ENCODE measurements at places on chromosomes 6 and 20. TPM values are rescaled to one million over a fixed set of nuclear protein-coding genes. Genes with fewer than 3 reads are reported as not detected.

DNA sequence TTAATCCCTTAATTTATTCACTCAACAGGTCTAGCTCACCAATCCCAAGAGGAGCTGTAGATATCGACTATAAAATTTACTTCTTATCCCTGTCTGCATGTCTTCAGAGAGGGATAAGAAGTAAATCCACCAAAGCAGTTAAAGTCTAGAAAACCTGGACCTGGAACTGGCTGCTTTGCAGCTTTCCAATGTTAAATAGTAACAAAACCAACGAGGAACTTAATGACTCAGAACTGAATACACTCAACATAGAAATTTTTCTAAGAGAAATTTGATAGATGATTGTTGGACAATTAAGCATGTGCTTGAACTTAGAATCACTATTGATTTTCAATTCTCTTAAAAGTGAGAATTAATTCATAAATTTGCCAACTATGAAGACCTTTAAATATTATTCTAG lies 11.5 kb upstream of the TMEM244 start:
- H3K27me3 ChIP-seq, result no peaks in the 10 kb centered on the region
- DNase-seq, result no peak
- H3K4me1 ChIP-seq, result no peaks in the 10 kb centered on the region
- no peak overlapping the region for H3K27ac ChIP-seq
- no peak overlapping the region for H3K4me3 ChIP-seq
- no peaks in the 10 kb centered on the region for H3K36me3 ChIP-seq

- peaks cover 56% of the 10 kb centered on the region for H3K27me3 ChIP-seq
- H3K36me3 ChIP-seq, result no peaks in the 10 kb centered on the region
- H3K27ac ChIP-seq, result no peak overlapping the region
- no peak overlapping the region for H3K4me3 ChIP-seq
- no peak for DNase-seq
- H3K4me1 ChIP-seq, result no peaks in the 10 kb centered on the region
Observed at GRCh38 chr6:168462289-168462853, 21.4 kb downstream of the SMOC2 start.

DNA sequence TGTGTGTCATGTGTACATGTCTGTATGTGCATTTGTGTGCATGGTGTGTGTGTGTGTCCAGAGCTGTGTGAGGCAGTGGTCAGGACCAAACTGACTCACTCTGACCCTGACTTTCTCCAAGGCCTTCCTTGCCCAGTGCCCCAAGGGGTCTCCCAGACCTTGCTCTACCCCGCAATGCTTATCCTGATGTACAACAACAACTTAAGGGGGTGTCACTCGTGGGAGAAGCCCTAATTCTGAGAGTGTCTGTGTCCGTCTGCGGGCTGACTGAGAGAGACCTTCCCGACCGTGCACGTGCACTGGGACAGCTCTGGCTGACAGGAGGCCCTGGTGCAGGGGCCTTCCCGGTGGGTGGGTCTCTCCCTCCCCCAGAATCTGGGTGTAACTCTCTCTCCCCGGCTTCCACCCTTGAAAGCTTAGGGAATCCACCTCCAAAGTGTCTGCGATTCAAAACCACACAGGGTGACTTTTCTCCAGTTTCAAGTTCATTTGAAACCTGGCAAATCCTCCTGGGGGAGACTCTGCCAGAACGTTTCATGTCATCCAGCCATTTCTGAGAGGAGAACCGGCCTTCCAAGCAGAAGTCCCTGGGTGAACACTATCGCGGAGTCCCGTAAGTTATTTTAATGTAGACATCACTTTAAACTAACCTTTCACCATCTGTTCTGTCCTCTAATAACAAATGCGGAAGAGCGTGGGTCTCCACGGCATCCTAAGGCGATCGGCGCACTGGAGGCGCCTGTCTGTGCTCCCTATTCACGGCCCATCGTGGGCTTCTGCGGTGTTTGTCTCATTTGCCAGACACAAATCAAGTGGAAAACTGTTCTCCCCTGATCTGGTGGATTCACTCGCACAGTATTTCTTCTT lies 225.5 kb downstream of the TAF4 start:
- peaks cover 13% of the 10 kb centered on the region for H3K27me3 ChIP-seq
- no peak for DNase-seq
- H3K36me3 ChIP-seq, result no peaks in the 10 kb centered on the region

DNA sequence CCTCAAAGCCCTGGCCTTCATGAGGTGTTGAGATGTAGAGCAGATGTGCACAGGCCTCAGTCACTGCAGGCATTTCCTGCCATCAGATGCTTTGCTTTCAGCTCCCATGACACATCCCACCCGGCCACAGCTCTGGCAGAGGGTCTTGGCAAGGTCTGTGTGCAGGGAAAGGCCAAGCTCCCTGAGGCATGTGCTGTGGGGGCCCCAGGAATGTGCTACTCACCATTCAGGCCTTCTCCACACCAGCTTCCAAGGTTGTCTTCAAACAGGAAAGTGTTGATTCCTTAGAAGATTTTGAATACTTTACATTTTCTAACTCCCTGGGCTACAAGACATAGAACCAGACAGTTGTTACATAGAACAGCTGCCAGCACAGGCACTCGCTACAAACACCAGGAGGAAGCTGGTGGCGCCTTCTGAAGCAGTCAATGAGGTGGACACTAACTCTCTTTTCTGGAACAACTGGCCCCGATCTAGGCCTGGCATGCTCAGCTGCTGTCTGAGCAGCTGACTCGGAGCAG lies 27.8 kb downstream of the CASS4 start:
- H3K36me3 ChIP-seq, result no peaks in the 10 kb centered on the region
- no peaks in the 10 kb centered on the region for H3K4me1 ChIP-seq
- no peak for DNase-seq
- no peak overlapping the region for H3K27ac ChIP-seq
- H3K4me3 ChIP-seq, result no peak overlapping the region

DNA sequence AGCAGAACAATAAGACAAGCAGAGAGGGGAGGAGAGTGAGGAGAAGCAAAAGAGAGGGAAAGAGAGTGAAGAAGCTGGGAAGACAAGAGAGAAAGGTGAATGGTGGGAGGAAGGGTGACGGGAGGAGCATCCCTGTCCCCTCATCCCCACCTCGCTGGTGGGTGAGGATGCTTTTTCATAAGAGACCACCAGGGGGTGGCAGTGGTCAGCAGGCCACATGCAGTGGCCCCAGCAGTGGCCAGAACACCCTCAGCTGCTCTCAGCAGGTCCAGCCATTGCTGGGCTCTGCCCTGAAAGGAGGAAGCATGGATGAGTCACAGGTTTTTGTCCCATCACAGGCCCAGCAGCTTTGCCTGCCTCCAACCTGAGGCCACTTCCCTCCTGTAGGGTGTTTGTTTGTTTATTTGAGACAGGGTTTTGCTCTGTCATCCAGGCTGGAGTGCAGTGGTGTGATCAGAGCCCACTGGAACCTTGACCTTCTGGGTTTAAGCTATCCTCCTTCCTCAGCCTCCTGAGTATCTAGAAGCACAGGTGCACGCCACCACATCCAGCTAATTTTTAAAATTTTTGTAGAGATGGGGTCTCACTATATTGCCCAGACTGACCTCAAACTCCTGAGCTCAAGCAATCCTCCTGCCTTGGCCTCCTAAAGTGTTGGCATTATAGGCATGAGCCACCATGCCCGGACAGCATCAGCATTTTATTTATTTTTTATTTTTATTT lies 24.0 kb downstream of the FGD2 start:
- no peaks in the 10 kb centered on the region for H3K27me3 ChIP-seq
- peak; percentile 89 for DNase-seq
- H3K4me3 ChIP-seq, result no peak overlapping the region
- peak overlapping the region; percentile 11 for H3K27ac ChIP-seq
- peaks cover 3% of the 10 kb centered on the region for H3K36me3 ChIP-seq

DNA sequence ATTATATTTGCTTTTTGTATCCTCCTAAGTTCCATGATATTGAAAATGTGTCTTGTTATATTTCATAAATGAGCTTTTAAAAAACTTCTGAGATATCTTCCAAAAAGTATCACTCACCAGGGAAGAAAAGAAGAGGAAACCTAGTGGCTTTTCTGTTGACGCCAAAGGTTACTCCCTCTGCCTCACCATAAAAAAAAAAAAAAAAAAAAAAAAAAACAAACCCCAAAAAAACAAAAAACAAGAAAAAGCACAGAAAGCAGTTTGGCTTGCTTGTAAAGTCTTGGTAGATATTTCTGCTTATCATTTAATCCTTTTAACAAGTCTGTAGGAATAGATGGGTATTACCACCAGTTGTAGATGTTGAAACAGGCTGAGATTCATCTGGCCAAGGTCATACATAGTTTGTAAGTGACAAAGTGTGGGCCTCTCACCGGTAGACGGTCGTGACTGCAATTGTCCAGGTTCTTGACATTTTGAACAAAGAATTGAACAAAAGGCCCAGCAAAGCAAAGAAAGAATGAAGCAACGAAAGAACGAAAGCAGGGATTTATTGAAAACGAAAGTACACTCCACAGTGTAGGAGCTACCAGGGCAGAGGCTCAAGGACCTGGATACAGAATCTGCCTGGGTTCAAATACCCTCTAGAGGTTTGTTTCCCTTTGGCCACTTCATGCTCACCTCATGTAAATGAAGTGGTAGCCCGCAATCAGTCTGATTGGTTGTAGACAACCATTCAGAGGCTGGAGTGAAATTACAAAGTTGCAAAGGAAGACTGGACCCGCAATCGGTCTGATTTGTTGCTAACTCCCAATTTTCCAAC lies 11.6 kb upstream of the ELOVL5 start:
- H3K4me3 ChIP-seq, result peak overlapping the region; percentile 74
- H3K27ac ChIP-seq, result peak overlapping the region; percentile 45
- DNase-seq, result no peak
- H3K4me1 ChIP-seq, result peaks cover 38% of the 10 kb centered on the region

GRCh38 chr20:32999603-33000250 lies 4.5 kb downstream of the SUN5 start:
- no peaks in the 10 kb centered on the region for H3K4me1 ChIP-seq
- H3K4me3 ChIP-seq, result no peak overlapping the region
- H3K27me3 ChIP-seq, result peaks cover 81% of the 10 kb centered on the region
- DNase-seq, result no peak

DNA sequence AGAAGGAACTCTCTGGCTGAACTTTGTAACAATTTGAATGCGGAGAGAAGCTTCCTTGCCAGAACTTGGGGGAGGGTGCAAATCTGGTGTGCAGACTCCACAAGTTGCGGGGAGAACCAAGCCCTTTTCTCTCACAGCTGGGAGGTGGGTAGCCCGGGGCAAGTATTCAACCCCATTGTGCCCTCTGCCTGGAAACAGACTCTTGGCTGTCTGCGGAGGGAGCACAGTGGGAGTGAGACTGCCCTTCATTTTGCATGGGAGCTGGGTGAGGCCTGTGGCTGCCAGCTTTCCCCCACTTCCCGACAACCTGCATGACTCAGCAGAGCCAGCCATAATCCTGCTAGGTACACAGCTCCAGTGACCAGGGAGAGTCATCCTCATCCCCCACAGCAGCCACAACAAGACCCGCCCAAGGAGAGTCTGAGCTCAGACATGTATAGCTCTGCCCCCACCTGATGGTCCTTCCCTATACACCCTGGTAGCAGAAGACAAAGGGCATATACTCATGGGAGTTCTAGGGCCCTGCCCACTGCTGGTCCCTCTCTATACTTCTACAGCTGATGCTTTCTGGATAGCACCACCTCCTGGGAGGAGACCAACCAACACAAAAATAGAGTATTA lies 29.4 kb upstream of the TPD52L1 start:
- no peaks in the 10 kb centered on the region for H3K27me3 ChIP-seq
- no peak overlapping the region for H3K27ac ChIP-seq
- H3K36me3 ChIP-seq, result no peaks in the 10 kb centered on the region
- H3K4me3 ChIP-seq, result no peak overlapping the region
- no peaks in the 10 kb centered on the region for H3K4me1 ChIP-seq

GRCh38 chr6:39956936-39957335 lies 22.7 kb upstream of the MOCS1 start:
- H3K36me3 ChIP-seq, result no peaks in the 10 kb centered on the region

GRCh38 chr6:7445101-7445500 lies 55.5 kb downstream of the RIOK1 start:
- no peak for DNase-seq
- H3K27me3 ChIP-seq, result peaks cover 15% of the 10 kb centered on the region
- peaks cover 3% of the 10 kb centered on the region for H3K4me1 ChIP-seq
- no peak overlapping the region for H3K4me3 ChIP-seq
- no peak overlapping the region for H3K27ac ChIP-seq

- peaks cover 32% of the 10 kb centered on the region for H3K27me3 ChIP-seq
- H3K4me3 ChIP-seq, result no peak overlapping the region
- H3K27ac ChIP-seq, result no peak overlapping the region
- no peak for DNase-seq
- H3K4me1 ChIP-seq, result no peaks in the 10 kb centered on the region
- no peaks in the 10 kb centered on the region for H3K36me3 ChIP-seq
Observed at GRCh38 chr6:12944001-12944400, 227.4 kb downstream of the PHACTR1 start.

DNA sequence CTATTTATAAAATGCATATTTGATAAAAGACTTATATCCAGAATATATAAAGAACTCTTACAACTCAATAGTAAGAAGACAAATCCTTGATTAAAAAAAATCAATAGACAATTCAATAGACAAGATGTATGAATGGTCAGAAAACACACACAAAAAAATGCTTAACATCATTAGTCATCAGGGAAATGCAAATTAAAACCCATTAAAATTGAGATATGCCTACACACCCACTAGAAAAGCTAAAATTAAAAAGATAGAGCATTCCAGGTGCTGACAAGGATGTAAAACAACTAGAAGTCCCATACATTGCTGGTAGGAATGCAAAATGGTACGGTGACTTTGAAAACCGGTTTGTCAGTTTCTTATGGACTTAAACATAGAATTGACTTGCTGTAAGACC lies 127.1 kb downstream of the TFAP2B start:
- no peak for DNase-seq
- no peaks in the 10 kb centered on the region for H3K4me1 ChIP-seq
- no peaks in the 10 kb centered on the region for H3K36me3 ChIP-seq
- no peak overlapping the region for H3K4me3 ChIP-seq

SPATA2 gene
- total RNA-seq, result 16.0 TPM

OXT gene
- not detected for total RNA-seq

SLC24A3 gene
- total RNA-seq, result not detected

PDE10A gene
- total RNA-seq, result 23.7 TPM

ZFP57 gene
- 0.83 TPM for total RNA-seq

C20orf144 gene
- total RNA-seq, result 0.45 TPM

SIRPB1 gene
- 3.4 TPM for total RNA-seq

BEND6 gene
- 1.8 TPM for total RNA-seq

CASS4 gene
- 0.27 TPM for total RNA-seq

C6orf132 gene
- total RNA-seq, result 85.8 TPM

ISM1 gene
- total RNA-seq, result not detected

DBNDD2 gene
- total RNA-seq, result 113 TPM

CLDN20 gene
- total RNA-seq, result not detected

POM121L2 gene
- not detected for total RNA-seq

Data from Calu3 (cell line).